ENCODE measurements at places on chromosomes 7 and 10. TPM values are rescaled to one million over a fixed set of nuclear protein-coding genes. Genes with fewer than 3 reads are reported as not detected.

Gene EN2
- 1.5 TPM for total RNA-seq

Gene FBH1
- total RNA-seq = 50.5 TPM

Gene ZNF33A
- 16.9 TPM for total RNA-seq

Gene TRIM74
- 0.46 TPM for total RNA-seq

Gene FAM131B
- total RNA-seq = 1.5 TPM

Gene CCDC126
- 10.3 TPM for total RNA-seq

Gene TSPAN33
- 5.4 TPM for total RNA-seq

Gene ASAH2B
- total RNA-seq = 3.3 TPM

Gene PARD3
- total RNA-seq = 29.8 TPM

Gene SFTPA1
- total RNA-seq = 3.8 TPM

All from Panc1 (cell line).